ENCODE measurements at places on chromosomes 5 and 9.

GRCh38 chr5:149215478-149216090 lies 56.1 kb upstream of the AFAP1L1 start:
- DNase-seq = no peak

GRCh38 chr5:127892467-127893207 lies 189.4 kb downstream of the CCDC192 start:
- no peak for DNase-seq

GRCh38 chr5:6090079-6090654 lies 288.2 kb downstream of the MED10 start:
- no peak for DNase-seq

DNA sequence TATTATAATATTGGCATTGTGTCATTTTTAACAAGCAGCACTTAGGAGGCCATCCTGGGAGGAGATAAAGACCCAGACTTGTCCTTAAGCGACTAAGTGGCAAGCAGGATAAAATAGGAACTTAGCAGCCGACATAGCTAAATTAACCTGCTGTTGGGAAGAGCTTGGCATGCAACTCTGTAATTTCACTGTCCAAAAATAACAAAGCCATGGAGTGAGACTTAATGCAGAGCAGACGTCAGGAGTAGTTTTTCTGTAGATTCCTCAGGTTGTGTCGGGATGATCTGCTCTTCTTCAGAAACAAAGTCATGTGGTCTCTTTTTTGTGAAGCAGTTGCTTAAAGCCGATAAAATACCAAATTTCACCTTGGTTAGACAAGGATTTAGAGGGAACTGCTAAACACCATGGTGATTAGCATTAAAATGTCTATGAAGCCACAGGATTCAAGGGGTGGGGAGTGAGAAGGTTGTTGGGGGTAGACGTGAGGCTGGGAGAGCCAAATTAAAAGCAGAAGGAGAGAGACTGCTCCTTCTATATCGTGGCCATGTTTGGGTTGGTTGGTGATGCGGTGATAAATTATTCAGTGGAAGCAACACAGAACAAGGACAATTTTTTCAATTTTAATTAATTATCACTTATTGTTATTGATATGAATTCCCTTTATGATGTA lies 303.0 kb downstream of the CSNK1G3 start:
- no peak for DNase-seq
